Activated CD8-positive, alpha-beta memory T cell treated with anti-CD3 and anti-CD28 coated beads, Interleukin-2, amount 10 ng/mL, durations not matched to agents 7 days and 5 days (primary cell): ENCODE measurements at places on chromosomes 2 and 18.

GRCh38 chr2:98269274-98269673 is 77.0 kb upstream of the CNGA3 start:
- no peak for DNase-seq

GRCh38 chr2:108118996-108119395 is 120.8 kb upstream of the SULT1C3 start:
- DNase-seq: no peak

- no peak for DNase-seq
These were observed 25.6 kb upstream of the ITGB6 start for GRCh38 chr2:160225722-160226121.

GRCh38 chr18:74497778-74498177 is 1.6 kb downstream of the CNDP2 start:
- DNase-seq: no peak

DNA sequence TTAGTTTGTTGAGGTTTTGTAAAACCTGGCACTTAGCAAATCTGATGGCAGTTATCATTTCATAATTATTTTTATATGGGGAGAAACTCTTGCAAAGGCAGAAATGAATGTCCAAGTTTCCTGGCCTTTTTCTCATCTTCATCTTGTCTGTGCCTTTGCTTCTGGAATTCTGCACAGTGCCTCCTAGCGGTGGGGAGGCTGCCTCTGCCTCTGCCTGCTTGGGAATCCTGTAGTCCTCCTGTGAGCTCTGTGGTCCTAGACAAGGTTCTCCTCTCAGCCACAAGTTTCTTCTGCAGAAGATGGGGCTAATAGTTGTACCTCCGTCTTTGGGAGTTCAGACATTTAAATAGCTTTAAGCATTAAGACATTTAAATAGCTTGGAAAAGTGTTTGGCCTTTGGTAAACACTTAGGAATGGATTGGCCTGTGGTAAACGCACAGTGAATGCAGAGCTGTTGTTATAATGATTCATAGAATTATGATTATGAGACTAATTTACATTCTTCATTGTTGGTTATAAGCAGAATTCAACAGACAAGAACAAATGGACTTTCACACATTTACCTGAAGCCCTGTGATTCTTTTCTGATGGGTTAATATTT is 101.2 kb downstream of the ZNF236 start:
- DNase-seq: no peak
